Right renal pelvis (tissue), 4 donors: ENCODE measurements at places on chromosomes 12 and 14. TPM values are rescaled to one million over a fixed set of nuclear protein-coding genes. Genes with fewer than 3 reads are reported as not detected.

DHH gene
- 0.39 TPM for polyA plus RNA-seq

GYS2 gene
- polyA plus RNA-seq: 0.28 TPM

GRCh38 chr14:70121521-70121920 lies 67.2 kb downstream of the SLC8A3 start:
- no peak for DNase-seq

DNA sequence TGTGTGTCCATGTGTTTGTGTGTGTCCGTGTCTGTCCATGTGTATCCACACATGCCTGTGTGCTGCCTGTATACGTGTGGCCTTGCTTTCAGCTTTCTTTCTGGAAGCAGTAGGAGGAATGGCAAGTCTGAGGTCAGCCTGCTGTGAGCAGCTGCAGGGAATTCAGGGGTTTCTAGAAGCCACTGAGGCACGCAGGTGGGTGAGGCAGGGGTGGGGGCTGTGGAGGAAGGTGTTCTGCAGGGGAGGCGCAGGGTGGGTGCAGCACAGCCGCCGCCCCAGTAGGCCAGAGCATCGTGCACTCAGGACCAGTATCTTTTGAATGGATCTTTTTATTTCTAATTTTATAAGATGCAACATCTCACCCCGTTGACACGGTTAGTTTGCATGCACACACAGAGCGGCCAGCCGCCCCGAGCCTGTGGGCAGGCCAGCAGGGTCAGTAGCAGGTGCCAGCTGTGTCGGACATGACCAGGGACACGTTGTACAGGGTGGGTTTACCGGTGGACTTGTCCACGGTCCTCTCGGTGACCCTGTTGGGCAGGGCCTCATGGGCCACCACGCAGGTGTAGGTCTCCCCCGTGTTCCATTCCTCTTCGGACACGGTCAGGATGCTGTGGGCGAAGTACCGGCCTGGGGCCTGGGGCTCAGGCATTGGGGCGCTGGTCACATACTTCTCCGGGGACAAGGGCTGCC lies 327.7 kb downstream of the TMEM121 start:
- DNase-seq: no peak

- DNase-seq: no peak
Measured at GRCh38 chr14:35414365-35414764, 9.8 kb upstream of the NFKBIA start.

GRCh38 chr14:22106700-22107697 lies 433.4 kb upstream of the OR4E1 start:
- no peak for DNase-seq

GRCh38 chr12:87981495-87981894 lies 47.7 kb downstream of the C12orf50 start:
- no peak for DNase-seq
